ENCODE measurements at places on chromosomes 3 and 15. TPM values are rescaled to one million over a fixed set of nuclear protein-coding genes. Genes with fewer than 3 reads are reported as not detected.
A peak's percentile ranks its signal among the peaks of the same experiment; 100 is the strongest.

GRCh38 chr3:64884536-64884935 lies 196.7 kb upstream of the ADAMTS9 start:
- no peak for DNase-seq

GRCh38 chr3:113552851-113553250 lies 20.5 kb downstream of the SIDT1 start:
- no peak for DNase-seq

ANKRD63 gene
- polyA plus RNA-seq = not detected

- no peak for DNase-seq
Measured at GRCh38 chr3:188728371-188728896, 443.3 kb upstream of the TPRG1 start.

DNA sequence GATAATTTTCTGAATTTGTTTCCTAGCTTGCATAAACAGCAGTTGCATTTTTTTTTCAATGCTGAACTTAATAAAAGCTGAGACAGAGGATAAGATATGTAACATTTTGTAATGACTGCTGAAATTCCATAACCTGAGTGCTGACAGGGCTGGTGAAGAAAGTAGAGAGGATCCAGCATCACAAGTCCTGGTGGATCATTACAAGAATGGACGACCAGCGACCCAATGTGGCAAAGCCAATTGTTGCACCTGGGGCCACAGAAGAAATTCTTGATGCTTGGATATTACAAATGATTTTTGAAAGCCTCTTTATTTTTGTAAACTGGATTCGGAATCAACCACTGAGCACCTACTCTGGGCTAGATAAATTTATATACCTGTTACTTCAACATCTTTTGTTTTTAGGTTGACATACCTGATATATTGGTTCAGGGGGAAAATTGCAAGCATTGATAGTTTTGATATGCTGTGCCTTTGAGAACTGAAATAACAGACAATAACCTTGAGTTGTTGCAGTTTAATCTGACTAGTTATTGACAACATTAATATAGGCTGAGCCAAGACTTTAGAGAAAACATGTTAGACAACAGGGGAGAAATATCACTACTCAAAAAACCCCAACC lies 3.9 kb upstream of the ACTL6A start:
- DNase-seq = peak; percentile 41

GRCh38 chr3:65871305-65872141 lies 167.2 kb downstream of the MAGI1 start:
- peak; percentile 31 for DNase-seq

DNA sequence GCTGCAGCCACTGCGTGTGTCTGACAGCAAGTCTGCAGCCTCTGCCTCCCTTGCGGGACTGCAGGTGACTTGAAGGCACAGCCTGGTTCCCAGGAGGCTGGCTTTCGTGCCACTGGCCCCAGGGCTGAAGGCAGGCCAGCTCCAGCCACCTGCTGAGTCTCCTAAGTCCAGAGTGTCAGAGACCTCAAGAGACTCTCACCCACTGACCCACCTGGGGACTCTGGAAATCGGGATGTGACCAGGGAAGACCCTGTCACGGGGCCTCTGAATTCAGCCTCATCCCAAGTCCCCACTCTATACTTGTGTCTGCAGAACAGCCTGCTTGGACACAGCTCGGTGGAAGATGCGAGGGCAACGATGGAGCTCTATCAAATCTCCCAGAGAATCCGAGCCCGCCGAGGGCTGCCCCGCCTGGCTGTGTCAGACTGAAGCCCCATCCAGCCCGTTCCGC lies 16.3 kb downstream of the ISG20 start:
- no peak for DNase-seq

All from right lung (tissue), 10 donors.